ENCODE measurements at places on chromosomes 1 and 21.

DNA sequence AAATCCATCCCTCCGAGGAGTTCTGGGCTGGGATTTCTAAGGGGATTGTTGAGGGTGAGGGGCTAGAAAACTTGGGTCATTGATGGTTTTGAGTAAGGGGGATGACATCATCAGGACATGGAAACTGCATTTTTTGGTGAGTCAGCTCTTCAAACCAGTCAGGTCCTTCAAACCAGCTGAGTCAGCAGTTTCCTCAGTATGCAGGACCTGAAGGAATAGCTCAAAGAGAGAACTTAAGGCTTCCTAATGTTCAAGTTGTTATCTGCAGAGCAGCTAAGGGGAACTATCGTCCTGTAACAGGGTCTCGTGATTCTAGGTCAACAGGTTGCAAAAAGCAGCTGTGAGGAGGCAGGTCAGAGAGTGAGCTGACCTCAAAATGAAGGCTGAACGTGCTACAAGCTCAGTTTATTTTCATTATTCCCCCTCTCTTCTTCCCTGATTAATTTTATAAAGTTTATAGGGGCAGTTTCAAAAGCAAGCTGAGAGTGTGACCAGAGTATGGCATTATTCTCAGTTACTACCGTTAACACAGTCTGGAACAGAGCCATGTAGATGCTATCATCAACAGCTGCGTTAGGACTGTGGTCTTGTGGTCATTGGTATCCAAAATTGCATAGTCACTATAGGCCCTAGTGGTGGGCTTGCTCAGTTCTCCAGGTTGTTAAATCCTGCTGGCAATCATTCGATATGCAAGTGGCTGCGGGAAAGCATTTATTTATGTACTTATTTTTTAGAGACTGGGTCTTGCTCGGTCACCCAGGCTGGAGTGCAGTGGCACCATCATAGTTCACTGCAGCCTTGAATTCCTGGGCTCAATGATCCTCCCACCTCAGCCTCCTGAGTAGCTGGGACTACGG, 10.7 kb upstream of the SDC3 start:
- no peak for DNase-seq

- no peak for DNase-seq
Measured at GRCh38 chr1:20174937-20175666, 10.8 kb upstream of the UBXN10 start.

DNA sequence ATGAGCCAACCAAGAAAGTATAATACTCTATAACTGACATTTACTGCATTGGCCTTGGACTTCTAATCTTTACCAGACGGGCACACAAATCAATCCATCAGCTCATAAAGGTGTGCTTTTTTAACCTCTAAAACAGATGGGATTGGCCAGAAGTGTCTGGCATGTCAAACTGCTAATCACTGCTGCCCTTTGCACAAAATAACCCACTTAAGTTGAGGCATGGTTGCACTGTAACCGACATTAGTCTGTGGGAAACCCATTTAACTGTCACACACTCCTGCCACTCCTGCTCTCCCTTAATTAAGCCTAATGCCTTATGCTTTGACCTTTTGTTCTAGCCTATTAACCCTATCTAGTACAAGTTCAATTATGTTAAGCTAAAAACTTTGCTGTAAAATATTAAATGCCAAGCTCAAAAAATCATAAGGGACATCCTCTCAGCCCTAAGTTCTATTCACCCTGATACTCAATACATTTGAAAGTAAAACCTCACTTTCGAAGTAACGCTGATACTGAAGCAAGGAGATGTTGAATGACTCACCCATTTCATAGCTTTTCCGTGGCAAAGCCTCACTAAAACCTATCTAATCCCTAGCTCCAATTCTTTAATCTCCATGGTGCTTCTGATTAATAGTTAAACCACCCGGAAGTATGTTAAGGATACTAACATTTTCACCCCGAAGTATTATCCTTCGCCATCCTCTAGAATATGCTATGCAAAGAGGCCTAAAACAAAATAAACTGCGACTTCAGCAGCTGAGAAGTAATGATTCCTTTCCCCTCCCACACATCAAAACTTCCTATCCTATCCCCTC, 12.9 kb downstream of the NRIP1 start:
- DNase-seq, result no peak

DNA sequence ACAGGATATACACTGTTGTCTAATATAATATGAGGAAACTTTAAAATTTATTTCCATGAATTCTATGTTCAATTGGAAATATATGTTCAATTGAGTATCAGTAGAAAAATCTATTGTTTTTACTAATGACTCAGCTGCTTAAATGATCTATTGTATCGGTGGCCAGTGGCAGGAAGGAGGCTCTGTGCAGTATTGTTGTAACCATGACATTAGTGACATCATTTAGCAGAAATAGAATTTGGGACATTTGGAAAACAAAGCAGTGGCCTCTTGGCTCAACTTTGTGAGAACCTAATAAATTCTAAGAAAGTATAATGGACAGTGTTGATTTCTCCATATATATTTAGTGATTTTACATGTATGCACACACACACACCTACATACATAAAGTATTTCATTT, 257.4 kb downstream of the PDE4B start:
- no peak for DNase-seq

- no peak for DNase-seq
Measured at GRCh38 chr1:160494620-160495019, 28.4 kb downstream of the SLAMF6 start.

- DNase-seq, result no peak
Measured at GRCh38 chr1:40699787-40700186, 8.3 kb downstream of the NFYC start.

DNA sequence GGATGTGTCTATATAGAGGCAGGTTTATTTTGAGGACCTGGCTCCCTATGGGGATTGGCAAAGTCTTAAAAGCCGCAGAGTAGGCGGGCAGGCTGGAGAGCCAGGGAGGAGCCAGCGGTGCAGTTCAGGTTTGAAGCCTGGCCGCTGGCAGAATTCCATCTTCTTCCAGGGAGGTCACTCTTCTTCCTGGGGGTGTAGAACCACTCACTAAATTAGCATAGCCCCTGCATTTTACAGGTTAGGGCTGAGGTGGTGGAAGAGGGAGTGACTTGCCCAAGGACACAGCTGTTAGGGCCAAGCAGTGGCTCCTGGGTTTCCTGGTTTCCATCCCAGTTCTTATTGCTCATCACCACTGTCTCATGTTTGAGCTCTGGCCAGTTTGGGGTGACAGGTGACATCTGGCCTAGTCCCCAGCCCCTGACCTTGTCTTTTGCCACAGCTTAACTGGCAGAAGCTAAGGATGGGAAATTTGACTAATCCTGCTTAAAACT, 1.4 kb downstream of the PINK1 start:
- DNase-seq, result no peak

- no peak for DNase-seq
Measured at GRCh38 chr1:22051607-22052114, 848 bp upstream of the CDC42 start.

GRCh38 chr1:172638885-172639831, 19.7 kb upstream of the FASLG start:
- peak; percentile 11 for DNase-seq

DNA sequence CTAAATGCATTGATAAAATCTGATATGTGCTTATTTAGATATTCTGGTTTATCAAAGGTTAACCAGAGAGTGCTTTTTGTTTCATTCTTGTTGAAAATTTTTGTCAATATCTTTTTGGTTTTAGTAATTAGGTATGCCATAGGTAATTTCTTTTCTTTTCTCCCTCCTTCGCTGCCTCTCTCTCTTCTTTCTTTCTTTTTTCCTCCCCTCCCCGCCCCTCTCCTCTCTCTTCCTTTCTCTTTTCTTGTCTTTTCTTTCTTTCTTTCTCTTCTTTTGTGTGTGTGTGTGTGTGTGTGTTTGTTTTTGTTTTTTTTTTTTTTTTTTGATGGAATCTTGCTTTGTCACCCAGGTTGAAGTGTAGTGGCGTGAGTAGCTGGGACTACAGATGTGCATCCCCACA, 14.4 kb upstream of the MACF1 start:
- no peak for DNase-seq

- no peak for DNase-seq
Measured at GRCh38 chr21:35563885-35564451, 496.4 kb downstream of the SETD4 start.

DNA sequence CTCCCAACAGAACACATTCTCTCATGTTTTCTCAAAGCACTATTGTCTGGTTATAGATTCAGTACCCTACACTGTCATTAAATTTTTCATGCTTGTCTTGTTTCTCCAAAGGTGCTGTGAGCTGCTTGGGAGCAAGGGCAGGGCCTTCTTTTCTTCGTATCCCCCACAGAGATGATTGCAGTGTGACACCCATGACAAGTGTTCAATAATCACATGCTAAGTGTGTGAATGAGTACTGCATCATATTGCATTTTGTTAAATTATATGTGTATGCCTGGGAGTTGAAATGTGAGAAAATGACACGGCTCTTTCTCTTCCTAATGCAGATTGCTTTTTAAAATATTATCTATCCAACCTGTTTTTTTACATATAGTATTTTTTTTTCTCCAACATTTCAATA, 57.3 kb upstream of the MAGI3 start:
- no peak for DNase-seq

DNA sequence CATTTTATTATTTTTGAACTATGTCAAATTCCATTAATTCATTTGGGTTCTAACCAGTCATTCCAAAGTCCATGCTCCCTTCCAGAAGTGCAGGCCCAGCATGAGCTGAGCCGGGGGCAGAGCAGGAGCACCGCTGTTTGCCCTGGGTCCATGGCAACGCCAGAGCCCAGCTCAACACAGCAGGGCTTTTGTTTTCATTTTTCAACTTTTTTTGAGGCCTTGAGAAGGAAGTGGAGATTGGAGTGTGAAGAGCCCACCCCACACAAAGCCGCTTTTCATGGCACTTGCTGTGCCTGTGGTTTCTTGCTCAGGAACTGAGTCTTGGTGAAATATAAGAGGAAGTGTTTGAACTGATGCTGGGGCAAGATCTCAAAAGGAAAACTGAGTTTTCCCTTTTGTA, 13.2 kb upstream of the PRMT2 start:
- no peak for DNase-seq

GRCh38 chr21:20311234-20311787, 686.9 kb upstream of the NCAM2 start:
- DNase-seq, result no peak

DNA sequence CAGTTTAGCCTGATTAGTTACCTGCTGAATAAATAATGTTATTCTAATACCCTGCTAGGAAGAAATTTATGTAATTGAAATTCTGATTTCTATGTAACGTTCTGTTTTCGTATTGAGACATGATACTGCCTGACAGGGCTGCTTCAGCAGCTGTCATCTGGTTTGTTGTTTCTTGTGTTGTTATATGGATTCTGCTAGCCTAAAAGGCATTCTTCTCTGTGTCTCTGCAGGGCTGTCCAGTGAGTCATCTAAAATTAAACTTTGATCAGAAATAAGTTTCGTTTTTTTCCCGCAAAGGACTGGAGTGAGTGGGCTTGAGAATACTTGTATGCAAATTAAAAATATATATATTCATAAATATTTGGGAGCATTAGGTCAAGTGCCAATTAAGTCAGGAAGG, 93.0 kb downstream of the DYRK1A start:
- no peak for DNase-seq

DNA sequence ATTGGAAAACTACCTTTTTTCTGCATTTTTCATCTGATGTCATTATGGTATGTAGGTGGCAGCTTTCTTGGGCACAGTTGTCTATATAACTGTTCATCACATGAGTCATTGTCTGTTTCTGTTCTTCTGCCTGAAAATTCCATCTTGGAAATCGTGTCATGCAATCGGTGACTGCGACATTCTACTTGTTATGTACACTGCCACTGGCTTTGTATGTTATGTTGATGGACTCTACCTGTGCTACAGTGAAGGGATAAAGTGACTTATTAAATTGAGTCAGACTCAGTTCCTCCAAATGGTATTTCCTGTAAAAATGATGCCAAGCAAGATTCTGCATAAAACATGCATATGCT, 8.6 kb downstream of the SMAP2 start:
- no peak for DNase-seq

DNA sequence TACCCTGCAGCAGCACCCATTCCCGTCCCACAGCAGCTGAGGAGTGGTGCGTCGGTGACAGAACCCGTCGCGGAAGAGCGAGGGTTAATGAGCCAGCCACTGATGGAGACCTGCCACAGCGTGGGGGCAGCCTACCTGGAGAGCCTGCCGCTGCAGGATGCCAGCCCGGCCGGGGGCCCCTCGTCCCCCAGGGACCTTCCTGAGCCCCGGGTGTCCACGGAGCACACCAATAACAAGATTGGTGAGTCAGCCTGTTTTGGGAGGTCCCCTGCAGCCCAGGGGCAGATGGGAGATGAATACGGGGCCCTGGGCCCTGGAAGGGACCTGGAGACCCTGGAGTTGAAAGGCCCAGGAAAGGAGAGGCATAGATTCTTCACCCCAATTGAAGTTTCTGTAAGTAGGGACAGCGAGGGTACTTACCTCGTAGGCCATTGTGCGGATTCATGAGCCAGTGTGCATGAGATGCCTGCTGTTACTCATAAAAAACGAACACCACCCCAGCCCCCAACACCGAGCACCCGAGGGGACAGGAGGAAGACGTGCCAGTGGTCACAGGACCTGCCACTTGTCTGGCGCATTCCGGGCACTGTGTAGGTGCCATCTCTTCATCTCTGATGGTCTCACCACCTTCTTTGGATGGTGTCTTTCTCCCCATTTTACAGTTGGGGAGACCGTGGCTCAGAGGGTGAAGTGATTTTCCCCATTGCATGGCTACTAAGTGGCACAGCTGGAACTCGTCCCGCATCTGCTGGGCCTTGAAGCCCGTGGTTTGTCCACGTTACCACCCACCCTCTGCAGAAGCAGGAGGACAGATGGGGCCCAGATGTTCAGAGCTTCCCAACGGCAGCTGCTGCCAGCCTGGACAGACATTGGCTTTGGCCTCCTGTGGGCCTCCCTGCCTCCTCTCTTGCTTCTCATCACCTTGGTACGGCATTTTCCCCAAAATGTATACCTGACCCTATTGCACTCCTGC, 28.3 kb upstream of the TNFRSF1B start:
- no peak for DNase-seq

DNA sequence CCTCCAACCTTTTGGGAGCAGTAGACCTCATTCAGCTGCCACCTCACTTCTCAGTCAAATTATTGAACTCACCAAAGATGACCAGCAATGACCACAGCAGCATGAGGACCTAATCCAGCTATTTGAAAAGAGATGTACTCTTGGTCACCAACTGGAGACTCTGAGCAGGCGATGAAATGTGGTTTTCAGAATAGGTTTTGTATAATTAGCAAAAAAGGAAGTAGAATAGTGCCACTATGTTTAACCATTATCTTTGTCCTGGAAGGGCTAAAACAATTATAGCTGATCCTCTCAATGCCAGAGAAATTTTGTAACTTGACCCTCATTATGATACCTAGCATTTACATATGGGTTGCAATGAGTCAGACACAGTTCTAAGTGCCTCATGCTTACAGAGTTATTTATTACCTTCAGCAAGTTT, at the start of gene FCRL2:
Gene FCRL2 (minus strand): TSS at position 162 of the 421 bp plus-strand sequence. CDS start 59 bp downstream, at position 103.
- DNase-seq, result no peak

- DNase-seq, result peak; percentile 82
Measured at GRCh38 chr1:26336477-26337205, 17.3 kb downstream of the CRYBG2 start.

- DNase-seq, result no peak
Measured at GRCh38 chr21:14877581-14878228, 187.1 kb downstream of the NRIP1 start.

- DNase-seq, result no peak
Measured at GRCh38 chr1:156750191-156750672, 1.2 kb downstream of the HDGF start.

GRCh38 chr1:96510911-96511310, 210.7 kb upstream of the PTBP2 start:
- no peak for DNase-seq
